CD8-positive, alpha-beta T cell (primary cell): ENCODE measurements at places on chromosomes 2 and 18.
A peak's percentile ranks its signal among the peaks of the same experiment; 100 is the strongest.

DNA sequence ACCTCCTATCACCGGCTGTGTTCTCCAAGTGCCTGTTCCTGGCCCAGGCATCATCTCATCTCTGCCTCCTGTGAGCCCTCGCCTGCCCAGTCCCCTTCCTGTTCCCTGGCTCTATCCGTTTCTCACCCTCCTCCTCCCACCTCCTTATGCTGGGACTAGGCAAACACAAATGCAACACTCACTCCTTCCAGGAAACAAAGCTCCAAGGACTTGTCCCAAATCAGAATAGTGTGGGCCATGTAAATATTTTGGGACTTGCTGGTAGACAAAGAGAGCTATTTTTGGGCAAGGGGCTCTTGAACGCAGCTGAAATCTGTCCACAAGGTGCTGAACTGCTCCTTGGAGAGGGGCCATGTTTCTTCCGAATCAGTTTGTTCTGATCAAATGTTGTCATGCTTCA is 25.3 kb downstream of the MBP start:
- DNase-seq: no peak

GRCh38 chr2:181546086-181546485 is 88.9 kb downstream of the ITGA4 start:
- no peak for DNase-seq

- no peak for DNase-seq
Measured at GRCh38 chr2:133867166-133867565, 298.9 kb upstream of the NCKAP5 start.

GRCh38 chr18:34647251-34647650 is 62.8 kb upstream of the DTNA start:
- DNase-seq: no peak

DNA sequence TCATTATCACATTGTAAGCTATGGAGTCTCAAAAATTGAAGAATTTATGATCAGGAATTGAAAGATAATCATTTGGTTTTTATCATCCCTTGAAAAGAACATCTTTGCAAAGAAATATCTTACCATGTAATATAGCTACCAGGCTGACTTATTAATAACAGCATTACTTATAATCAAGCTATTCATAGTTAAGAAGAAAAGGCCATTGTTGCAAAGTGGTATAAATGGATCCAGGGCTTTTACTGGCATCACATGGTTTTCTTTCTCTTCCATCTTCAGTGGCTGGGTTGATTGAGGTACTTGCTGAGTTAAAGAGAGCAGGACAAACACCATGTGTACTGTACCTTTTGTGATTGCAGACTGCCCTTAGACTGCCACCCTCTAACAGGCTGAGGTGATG is 39.6 kb downstream of the MFSD6 start:
- no peak for DNase-seq

GRCh38 chr2:24392542-24393059 is 32.3 kb upstream of the ITSN2 start:
- DNase-seq: no peak

- no peak for DNase-seq
Measured at GRCh38 chr2:235634435-235635158, 140.8 kb downstream of the AGAP1 start.

DNA sequence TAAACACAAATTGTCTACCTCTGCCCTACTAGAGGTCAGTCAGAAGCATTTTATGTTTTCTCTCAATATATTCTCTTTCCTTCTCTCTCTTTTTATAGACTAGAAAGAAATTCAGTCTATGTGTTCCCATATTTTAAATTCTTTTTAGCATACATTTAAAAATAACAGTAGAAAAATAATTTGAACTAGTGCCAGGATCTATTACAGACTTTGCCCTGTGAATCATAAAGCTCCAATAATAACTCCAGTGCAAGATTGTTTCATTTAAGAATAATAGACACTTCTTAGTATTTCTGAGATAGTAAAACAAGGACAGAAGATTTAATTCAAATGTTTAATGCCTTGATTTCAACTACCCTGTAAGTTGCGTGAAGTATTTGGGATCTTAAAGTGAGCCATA is 60.1 kb downstream of the ITGB6 start:
- no peak for DNase-seq

DNA sequence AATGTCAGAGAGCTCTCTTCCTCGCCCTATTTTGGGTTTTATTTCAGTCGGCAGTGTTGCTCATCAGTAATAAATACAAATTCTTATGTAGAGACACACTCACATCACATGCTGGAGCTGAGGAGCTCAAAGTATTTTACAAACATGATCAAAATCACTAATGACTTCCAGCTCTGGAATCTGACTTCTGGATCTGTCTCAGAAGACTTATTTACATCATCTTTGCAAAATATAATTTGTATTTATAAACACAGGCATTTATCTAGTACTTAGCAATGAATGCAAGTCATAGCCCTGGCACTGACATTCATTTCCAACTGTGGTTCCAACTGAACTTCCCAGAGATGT is 327.1 kb downstream of the NCKAP5 start:
- no peak for DNase-seq

GRCh38 chr18:57995331-57995730 is 48.7 kb upstream of the NEDD4L start:
- no peak for DNase-seq

DNA sequence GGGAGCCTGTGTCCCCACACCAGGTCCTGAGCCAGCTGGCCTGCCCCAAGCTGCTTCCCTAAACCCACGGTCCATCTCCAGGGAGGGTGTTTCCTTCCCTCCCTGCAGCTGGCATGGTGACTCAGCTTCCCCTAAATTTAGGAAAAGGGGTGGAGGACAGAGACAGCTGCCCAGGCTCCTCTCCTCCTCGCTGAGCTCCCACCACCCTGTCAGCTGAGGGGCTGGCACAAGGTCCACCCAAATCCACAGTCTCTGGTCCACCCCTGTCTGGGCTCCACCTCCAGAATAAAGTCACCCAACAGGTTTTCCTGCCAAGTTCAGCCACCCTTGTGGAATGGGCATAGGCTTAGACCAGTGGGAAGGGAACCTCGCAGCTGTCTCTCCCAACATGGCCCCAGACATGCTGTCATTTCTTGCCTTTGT is 156.5 kb downstream of the TNS1 start:
- DNase-seq: no peak

DNA sequence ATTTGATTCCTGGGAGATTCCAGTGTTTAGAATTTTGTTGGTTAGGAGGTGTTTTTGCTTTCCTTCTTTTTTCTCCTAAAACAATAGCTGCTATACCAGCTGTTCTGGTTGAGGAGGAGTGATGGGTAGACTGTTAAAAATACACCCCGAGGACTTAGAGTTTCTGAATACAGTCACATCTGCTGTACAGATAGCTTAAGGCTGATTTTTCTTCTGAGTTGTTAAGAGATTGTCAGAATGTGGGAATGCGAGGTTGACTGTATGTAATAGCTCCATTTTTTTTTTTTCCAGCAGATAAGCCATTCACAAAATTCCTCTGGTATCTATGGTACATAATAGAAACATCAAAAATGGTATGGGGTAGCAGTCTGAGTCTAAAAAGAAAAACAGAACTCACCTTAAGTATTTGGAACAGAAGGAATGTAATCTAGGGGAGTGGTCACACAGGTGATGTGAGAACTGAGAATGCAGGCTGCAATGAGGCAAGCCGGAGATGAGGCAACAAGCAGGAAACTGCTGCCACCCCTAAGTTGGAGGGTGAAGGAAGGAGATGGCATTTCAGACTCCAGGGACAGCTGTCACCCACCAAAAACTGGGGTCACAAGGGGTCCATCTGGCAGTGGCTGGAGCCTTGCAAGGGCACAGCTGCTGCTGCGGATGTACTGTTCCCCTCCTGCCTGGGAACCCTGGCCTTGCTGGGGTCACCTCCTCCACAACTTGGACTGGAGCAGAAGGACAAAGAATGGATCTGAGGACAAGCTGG is 2.4 kb downstream of the DGKD start:
- no peak for DNase-seq

DNA sequence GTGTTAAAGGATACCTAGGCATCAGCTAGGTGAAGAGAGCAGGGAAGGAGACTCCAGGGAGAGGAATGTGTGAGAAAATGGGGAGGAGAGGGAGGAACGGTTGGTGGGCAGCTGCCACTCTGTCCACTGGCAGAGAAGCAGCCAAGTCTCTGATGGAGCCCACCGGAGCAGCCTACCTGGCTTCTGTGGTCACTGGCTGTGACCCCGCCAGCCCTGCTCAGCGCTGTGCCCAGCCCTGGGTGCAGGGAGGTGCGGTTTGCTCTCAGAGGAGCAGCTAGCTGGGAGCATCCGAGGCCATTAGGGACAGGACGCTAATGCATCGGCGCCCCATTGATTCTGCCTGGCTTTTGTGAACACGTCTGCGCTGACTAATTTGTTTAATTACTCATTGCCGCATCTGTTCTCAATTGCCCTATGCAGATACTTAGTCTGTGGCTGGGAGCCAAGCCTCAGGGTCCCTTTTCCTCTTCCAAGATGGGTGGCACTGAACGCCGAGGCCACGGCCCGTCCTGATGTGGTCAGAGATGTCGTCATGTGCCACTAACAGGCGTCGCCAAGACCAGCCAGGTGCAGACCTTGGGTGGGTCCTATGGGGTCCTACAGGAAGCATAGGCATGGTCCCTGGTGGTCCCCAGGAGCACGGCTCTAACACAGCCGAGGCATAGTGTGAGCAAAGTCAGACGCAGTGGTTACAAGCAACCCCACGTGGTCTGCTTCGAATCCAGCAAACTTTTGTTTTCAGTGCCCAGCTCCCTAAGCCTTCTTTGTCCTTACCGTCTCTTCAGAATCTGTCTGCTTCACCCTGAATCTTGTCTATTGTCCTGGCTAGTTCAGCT is 82.0 kb downstream of the RRM2 start:
- DNase-seq: no peak

- no peak for DNase-seq
Measured at GRCh38 chr2:195044801-195045200, 612.2 kb upstream of the SLC39A10 start.

- no peak for DNase-seq
Measured at GRCh38 chr18:61546590-61546989, 213.4 kb downstream of the CDH20 start.

DNA sequence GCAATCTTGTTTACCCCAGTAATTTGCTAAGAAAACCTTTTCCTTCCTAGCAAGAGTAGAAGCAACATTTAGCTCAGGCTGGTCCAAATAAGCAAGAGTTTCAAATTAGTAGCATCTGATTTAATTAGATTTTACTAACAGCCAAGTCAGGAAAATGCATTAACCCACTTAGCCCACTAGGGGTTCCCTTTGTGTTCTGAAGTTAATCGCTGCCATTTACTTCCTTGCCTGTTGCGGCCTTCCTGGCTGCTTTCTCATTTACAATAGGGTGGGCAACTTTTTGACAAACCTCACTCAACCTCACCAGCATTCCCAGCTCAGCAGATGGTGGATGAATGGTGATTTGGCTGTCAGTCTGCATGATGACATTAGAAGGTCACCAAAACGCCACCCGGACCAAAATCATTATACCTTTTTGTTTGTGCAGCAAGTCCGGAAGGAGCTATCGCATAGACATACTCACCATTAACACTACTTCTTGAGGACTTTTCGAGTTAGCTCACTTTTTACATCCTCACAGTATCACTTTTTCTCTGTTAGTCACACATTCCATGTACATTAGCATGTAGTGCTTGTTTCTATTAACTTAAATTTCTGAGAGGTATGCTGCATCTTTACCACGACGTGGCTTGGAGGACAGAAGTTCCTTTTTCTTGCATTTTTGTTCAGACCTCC is 101.5 kb upstream of the SETBP1 start:
- no peak for DNase-seq

GRCh38 chr18:42092848-42093247 is 137.8 kb downstream of the PIK3C3 start:
- DNase-seq: no peak

GRCh38 chr2:47189635-47190034 is 34.5 kb upstream of the STPG4 start:
- no peak for DNase-seq

- DNase-seq: peak; percentile 40
Measured at GRCh38 chr2:200306931-200307723, 634 bp downstream of the SPATS2L start.

DNA sequence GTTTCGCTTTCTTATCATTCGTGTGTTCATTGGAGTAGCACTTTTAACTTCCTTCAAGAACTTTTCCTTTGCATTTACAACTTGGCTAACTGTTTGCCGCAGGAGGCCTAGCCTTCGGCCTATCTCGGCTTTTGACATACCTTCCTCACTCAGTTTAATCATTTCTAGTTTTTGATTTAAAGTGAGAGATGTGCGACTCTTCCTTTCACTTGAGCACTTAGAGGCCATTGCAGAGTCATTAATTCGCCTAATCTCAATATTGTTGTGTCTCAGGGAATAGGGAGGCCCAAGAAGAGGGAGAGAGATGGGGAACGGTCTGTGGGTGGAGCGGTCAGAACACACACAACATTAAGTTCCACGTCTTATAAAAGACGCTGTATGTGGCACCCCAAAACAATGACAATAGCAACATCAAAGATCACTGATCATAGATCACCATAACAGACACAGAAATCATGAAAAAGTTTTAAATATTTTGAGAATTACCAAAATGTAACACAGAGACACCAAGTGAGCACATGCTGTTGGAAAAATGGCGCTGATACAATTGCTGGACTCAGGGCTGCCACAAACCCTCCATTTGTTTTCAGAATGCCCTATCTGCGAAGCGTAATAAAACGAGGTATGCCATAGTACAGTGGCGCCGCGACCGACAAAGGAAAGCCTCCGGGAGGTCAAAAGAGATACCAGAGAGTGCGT is 553 bp downstream of the TIGD1 start:
- DNase-seq: no peak

- no peak for DNase-seq
Measured at GRCh38 chr18:61703508-61703907, 189.3 kb downstream of the RNF152 start.

GRCh38 chr2:12658310-12658945 is 58.3 kb upstream of the TRIB2 start:
- DNase-seq: no peak

GRCh38 chr18:36211612-36212065 is 24.3 kb downstream of the MOCOS start:
- no peak for DNase-seq
